ENCODE measurements at places on chromosomes 1 and 21.

GRCh38 chr21:34343838-34344381 is 19.9 kb upstream of the KCNE2 start:
- no peak for DNase-seq

DNA sequence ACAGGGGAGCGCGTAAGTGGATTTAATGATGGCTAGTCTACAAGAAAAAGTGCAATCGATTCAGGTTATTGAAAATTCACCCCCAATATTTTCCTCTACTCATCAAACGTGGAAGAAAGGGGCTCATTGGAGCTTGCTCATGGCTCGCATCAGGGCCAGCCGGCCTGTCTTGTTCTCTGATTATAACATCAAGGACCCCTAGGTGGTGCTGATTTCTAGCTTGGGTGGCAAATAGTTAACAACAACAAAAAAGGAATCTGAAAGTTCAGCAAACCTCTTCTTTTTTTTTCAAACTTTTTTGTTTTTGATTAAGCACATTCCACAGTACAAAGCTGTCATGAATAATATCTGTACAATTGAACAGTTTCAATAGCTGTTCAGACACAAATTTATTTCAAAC is 35.8 kb upstream of the SOD1 start:
- no peak for DNase-seq

- DNase-seq, result peak; percentile 72
Observed at GRCh38 chr1:224430511-224431113, 4.0 kb downstream of the WDR26 start.

- DNase-seq, result no peak
Observed at GRCh38 chr1:8547791-8548190, 229.9 kb downstream of the SLC45A1 start.

DNA sequence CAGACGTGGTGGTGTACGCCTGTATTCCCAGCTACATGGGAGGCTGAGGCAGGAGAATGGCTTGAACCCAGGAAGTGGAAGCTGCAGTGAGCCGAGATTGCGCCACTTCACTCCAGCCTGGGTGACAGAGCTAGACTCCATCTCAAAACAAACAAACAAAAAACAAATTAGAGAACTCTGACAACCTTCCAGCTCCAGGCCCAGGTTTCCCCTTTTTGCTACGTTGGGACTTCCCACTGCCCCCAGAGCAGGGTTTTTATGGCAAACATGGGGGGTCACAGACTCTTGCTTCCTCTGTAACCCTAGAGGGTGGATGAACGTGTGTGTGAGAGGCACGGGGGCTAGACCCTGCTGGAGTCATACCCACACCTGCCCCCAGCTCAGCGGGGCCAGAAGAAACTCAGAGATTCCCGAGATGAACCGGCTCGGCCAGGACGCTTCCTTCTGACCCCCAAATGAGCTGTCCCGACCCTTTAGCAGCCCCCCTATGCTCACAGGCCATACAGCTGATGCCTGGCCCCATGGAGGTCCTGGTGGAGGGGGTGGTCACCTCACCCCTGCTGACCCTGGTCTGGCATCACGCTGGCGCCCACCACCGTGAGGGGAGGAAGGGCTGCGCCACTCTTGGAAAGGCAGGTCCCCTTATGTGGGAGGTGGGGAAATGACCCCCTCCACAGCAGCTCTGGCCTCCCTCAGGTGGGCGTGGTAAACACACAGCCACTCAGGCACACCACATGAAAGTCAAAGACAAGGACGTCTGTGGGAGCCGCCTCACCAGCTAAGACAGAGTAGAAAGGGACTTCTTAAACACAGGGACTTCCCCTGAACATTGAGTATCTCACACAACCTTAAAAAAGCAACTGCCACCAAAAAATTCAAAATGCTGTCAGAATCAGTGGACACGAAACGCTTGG is 7.1 kb downstream of the GPR157 start:
- DNase-seq, result no peak

- no peak for DNase-seq
Observed at GRCh38 chr1:31366796-31367195, 6.1 kb downstream of the FABP3 start.

GRCh38 chr1:155962599-155963211 is 15.6 kb downstream of the ARHGEF2 start:
- no peak for DNase-seq

GRCh38 chr1:226322986-226323385 is 14.0 kb upstream of the LIN9 start:
- no peak for DNase-seq

DNA sequence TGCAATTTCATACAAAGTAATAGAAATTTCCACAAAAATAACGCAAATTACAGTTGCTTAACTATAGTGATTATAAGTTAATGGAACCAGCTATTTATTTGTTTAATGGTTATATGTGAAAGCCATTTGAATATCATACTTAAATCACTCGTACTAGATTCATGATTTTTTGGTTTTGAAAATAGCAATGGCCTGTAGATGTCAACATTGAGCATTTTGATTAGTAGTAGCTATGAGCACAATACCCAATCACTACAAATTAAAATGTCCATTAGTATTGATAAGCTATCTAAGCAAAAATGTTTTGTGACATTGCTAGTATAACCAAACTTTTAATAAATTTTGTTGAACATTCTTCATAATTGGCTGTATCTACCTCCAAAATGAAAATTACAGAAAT is 10.0 kb downstream of the COL24A1 start:
- no peak for DNase-seq

DNA sequence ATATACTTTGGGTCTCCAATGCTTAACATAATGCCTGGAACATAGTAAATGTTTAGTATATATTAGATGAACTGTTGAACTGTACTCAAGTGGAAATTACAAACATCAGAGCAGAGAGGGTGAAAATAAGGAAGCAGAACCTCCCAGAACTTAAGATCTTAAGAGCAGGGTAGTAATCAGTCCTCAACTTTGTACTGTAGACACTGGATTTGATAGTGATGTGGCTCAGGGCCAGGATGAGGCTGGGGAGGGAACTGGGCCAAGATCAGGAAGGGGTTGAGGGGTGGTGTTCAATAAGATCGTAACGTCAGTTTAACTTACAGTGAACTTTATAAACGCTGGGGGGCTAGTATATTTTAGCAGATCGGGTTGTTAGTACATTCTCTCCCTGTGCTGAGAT is 15.4 kb downstream of the MPZL1 start:
- no peak for DNase-seq

DNA sequence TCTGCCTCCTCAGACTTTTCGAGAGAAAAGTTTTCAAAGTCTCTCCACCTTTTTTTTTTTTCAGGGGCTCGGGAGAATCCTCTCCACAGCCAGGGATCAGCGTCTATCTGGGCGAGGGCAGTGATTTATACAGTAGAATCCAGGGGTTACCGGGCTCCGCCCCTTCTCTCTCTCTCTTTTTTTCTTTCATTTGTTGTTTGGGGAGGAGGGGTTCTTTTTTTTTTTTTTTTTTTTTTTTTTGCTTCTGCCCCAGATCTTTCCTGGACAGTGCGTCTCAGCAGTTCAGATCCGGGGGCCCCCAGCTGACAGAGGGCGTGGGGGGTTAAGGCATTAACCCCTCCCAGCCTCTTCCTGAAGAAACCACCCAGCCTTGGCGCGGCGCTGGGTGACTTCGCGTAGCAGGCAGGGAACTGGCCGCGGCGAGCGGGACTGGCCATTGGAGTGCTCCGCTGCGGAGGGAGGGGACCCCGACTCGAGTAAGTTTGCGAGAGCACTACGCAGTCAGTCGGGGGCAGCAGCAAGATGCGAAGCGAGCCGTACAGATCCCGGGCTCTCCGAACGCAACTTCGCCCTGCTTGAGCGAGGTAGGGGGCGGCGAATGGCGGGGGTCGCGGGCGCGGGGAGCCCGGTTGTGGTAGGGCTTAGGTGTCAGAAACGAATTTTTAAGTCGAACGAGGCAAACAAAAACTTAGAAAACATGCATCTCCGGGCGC is at the start of gene S1PR1:
TSS of gene S1PR1 (plus strand) at position 504 of the 713 bp plus-strand sequence. CDS start 1,966 bp downstream, outside the sequence.
- DNase-seq, result peak; percentile 73

DNA sequence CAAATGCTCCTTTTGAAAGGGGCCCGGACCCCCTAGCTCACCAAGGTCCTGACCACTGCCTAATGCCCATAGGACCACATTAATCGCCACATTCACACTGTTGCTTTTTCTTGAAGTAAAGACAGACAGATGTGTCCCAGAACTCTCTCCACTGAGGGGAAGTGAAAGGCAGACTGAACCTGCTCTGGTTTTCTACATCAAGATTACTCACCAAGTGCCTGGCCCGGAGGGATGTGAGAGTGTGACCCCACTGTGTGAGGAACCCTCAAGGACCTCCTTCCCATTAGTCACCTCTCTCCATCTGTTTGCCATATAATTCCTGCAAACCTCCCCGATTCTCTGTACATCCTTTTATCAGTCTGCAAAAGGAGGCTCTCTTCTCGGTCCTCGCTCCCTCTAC is 381.5 kb downstream of the OMA1 start:
- no peak for DNase-seq

DNA sequence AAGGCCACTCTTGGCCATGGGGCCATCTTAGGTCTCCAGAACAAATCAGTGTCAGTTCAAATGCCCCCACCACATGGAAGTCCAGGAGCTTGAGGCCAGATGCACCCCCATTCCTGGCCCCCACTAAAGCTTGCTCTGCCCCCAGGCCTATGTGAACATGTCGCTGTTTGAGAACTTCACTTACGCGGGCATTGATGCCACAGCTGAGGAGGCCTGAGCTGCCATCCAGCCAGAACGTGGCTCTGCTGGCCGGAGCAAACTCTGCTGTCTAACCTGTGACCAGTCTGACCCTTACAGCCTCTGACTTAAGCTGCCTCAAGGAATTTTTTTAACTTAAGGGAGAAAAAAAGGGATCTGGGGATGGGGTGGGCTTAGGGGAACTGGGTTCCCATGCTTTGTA is 15.1 kb upstream of the MPL start:
- no peak for DNase-seq

GRCh38 chr1:109197158-109198042 is 16.3 kb upstream of the SARS1 start:
- DNase-seq, result peak; percentile 99

- DNase-seq, result no peak
Observed at GRCh38 chr1:73659136-73659535, 538.8 kb downstream of the LRRIQ3 start.

GRCh38 chr1:39720094-39720999 is 18.3 kb upstream of the PPIE start:
- DNase-seq, result peak; percentile 60

GRCh38 chr1:9606948-9607347 is 18.2 kb downstream of the TMEM201 start:
- DNase-seq, result no peak

DNA sequence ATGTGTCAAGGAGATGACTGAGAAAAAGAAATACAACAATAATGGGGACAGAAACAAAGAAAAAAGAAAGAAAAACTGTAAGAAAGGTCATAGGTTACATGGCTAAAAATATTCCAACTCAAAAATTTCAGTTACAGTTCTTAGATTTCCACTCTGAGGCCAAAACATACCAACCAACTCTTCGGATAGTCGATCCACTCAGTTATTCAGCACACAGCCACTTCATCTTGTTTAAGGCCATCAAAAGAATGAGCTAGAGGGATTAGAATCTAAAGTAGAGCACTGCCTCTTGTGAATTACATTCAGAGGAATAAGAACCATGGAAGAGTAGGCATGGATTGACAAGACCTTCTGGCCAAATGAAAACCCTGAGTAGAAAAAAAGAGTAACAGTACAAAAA is 277.0 kb downstream of the MRPL39 start:
- DNase-seq, result peak; percentile 58

- no peak for DNase-seq
Observed at GRCh38 chr1:81543764-81544163, 257.0 kb upstream of the ADGRL2 start.

- DNase-seq, result no peak
Observed at GRCh38 chr21:44326716-44327602, 12.2 kb downstream of the CFAP410 start.

DNA sequence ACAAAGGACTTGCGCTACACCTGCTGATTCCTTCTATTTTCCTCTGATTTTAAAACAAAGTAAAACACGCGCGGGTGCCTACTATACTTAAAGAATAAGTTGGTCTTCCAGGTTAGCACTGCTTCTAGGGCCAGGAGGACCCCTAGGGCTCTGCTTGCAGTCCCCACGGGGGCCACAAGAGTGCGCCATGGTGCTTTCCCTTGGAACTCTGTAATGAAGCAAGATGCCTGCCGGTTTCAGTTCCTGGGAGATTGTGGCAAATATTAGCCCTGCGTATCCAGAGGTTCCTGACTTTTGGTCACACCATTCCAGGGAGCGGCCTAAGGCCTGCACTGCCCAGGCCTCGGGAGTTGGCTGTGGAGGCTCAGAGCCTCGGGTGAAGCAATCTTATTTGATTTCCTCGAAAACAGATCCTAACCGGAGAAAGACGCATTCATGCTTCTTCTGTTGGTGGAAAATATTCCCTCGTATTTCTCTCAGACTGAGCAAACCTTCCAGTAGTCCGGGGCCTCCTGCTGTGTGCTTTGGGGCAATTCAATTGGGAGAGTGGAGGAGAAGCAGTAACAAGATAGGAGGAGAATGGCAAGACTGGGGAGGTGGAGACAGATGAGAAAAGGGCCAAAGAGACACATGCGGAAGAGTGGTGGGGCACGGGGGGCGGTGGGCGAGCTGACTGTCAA is 25.3 kb downstream of the ADAM30 start:
- DNase-seq, result peak; percentile 77

- DNase-seq, result no peak
Observed at GRCh38 chr21:41526478-41527087, 18.6 kb upstream of the TMPRSS2 start.

DNA sequence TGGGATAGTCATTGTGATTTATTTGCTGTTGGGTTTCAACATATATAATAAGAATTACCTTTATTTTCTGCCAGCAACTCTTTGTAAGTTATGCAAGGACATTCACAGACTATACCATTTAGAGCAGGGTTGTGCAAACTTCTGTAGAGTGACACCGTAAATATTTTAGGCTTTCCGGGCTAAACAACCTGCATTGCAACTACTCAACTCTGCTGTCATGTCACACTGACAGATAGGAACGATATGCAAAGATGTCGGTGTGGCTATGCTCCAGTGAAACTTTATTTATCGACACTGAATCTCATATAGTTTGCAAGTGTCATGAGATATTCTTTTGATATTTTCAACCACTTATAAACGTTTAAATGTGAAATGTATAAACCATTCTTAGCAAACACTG is 210.4 kb downstream of the BACH1 start:
- no peak for DNase-seq

GRCh38 chr1:169110689-169111447 is 4.4 kb downstream of the ATP1B1 start:
- no peak for DNase-seq

DNA sequence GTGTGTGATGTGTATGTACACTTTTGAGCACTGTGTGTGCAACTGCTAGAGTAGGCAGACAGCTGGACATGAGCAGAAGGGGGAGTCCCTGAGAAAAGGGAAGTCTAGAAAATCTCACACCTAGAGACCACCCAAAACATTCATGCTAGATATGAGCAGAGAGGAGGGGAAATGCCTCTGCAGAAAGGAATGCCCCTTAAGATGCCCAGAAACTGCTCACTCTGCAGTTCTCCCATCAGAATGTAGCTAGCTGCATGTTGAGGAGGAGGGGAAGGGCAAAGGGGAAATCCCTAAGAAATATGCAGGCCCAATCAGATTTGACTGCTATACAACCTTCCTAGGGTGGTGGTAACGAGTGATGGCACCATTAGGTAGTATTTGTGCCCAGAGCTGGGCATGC is 31.8 kb upstream of the MAGOH start:
- DNase-seq, result no peak

GRCh38 chr1:91555821-91556531 is 55.3 kb downstream of the CDC7 start:
- peak; percentile 74 for DNase-seq

Measured in AG10803 (cell line).